ENCODE measurements at places on chromosomes 11 and 22. TPM values are rescaled to one million over a fixed set of nuclear protein-coding genes. Genes with fewer than 3 reads are reported as not detected.

HIPK3 gene
- 30.5 TPM for total RNA-seq

OR10A2 gene
- total RNA-seq = not detected

DBX1 gene
- not detected for total RNA-seq

DTX4 gene
- total RNA-seq = 0.49 TPM

MUC5B gene
- total RNA-seq = not detected

- peak; percentile 24 for DNase-seq
Measured at GRCh38 chr11:32821517-32821916, 8.2 kb upstream of the PRRG4 start.

DNA sequence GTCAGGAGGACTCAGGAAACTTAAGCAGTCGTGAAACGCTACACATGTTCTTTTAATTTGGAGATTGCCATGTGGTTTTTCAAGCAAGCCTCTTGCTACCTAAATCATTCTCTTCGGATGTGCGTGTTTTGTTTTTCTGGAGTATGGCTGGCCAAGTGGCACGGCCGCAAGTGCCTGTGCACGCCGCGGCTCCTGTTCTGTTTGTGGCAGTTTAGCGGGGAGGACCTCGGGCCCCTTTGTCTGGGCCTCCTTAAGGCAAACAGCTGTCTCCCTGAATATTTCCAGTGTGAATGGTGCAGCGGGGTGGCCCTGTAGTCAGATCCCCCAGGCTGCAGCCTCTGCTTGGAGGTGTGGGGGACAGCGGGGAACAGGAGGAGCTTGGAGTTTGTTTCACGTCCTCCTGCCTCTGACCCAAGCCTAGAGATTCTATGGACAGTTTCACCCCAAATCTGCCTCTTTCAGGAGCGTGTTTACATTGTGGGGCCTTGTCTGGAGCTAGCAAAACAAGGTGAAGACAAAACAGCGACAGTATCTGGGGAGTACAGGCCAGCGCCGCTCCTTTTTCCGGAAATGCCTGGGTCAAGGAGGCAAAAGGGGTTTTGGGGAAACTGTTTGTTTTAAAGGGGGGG, 1.3 kb downstream of the LRP5 start:
- peak; percentile 12 for DNase-seq

SNX15 gene
- 27.0 TPM for total RNA-seq
